ENCODE measurements at places on chromosomes 5 and 9. TPM values are rescaled to one million over a fixed set of nuclear protein-coding genes. Genes with fewer than 3 reads are reported as not detected.

- peaks cover 4% of the 10 kb centered on the region for H3K36me3 ChIP-seq
- no peak overlapping the region for H3K27ac ChIP-seq
- no peak for DNase-seq
- H3K4me3 ChIP-seq = no peak overlapping the region
- H3K4me1 ChIP-seq = no peaks in the 10 kb centered on the region
Measured at GRCh38 chr9:79646096-79646495, 74.3 kb downstream of the TLE4 start.

The NUTM2G gene
- not detected for total RNA-seq

DNA sequence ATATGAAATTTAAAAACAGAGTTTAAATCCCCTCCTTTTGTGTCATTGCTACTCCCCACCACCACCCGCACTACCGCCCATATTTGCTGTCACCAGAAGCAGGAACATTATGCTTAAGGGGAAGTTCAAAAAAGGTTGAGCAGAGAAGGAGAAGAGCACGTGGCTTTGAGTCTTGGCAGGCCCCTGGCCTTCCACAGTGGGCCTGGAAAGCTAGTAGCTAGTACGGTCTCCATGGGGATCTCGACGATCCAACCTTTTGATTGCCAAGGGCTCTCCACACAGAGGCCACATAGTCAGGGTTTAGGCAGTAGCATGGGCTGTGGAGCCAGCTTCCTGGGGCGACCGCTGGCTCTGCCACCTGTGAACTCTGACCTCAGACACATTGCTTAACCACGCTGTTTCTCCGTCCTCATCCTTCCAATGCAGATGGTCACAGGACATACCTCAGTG, 90.1 kb downstream of the GOLPH3 start:
- no peak for DNase-seq
- H3K27me3 ChIP-seq = no peaks in the 10 kb centered on the region
- H3K27ac ChIP-seq = no peak overlapping the region
- H3K36me3 ChIP-seq = 0 out of 2 replicates have a peak, but pooled peaks cover 2% of the 10 kb centered on the region
- no peaks in the 10 kb centered on the region for H3K4me1 ChIP-seq

The DMRT1 gene
- total RNA-seq = under 0.01 TPM

The PAPPA gene
- 12.4 TPM for total RNA-seq

DNA sequence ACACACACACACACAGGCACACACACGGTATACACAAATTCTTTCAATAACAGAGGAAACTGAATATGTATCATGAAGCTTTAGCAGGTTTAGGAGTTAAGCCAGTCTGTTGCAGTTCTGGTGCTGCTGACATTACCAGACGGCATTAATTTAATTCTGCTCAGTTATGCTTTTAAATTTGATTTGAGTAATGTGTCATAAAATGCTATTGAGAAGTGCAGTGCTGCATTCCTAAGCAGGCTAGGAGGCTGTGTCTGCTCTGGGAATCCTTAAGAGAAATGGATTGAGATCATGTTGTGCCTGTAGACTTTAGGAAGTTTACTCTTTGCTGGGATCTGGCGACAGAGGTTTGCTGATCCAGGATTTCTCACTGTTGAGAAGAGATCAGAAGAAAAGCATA, 733.8 kb downstream of the BRINP1 start:
- no peak overlapping the region for H3K27ac ChIP-seq
- DNase-seq = no peak
- no peaks in the 10 kb centered on the region for H3K27me3 ChIP-seq

The SLC45A2 gene
- not detected for total RNA-seq

DNA sequence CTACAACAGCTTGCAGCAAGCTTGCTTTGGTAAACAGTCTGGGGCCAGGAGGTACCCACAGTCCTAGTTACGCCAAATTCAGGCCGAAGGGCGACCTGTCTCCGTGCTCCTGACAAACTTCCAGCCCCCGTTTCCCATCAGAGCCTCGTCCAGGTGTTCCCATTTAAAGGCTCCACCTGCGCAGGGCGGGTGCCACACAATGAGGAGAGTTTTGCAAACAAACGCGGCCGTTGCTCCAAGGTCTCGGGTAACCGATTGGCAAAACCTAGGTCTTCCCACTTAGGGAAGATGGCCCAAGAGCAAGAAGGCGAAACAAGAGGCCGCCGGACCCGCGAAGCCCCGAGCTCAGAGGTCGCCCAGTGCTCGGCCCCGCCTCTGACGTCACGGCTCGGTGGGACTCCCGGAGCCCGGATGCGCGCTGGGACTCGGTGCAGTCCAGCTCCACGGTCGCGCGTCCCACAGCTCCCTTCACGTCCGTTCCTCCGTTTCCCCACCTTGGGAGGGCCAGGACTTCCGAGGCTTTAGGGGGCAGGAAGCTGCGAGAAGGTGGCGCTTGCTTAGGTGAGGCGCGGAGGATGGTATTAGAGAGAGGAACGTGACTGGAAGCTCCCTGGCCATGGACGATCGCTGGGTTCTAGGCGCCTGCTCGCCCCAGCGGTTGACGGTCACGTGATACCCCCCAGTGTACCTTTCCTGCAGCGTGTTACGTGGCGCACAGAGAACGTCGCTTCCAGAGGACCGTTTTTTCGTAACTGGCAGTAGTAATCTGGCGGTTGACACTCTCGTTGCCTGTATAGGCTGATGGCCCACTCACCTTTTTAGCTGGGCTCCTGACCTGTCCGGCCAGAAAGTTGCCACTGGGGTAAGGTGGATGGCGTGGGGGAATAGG, 41.8 kb upstream of the KDM4C start:
- DNase-seq = no peak
- H3K4me1 ChIP-seq = peaks cover 2% of the 10 kb centered on the region
- peaks cover 2% of the 10 kb centered on the region for H3K27me3 ChIP-seq
- H3K36me3 ChIP-seq = no peaks in the 10 kb centered on the region
- H3K4me3 ChIP-seq = peak overlapping the region; percentile 43
- no peak overlapping the region for H3K27ac ChIP-seq

GRCh38 chr9:12876872-12877271, 102.1 kb downstream of the LURAP1L start:
- no peak overlapping the region for H3K4me3 ChIP-seq
- peaks cover 2% of the 10 kb centered on the region for H3K4me1 ChIP-seq
- no peak for DNase-seq
- H3K36me3 ChIP-seq = no peaks in the 10 kb centered on the region
- no peaks in the 10 kb centered on the region for H3K27me3 ChIP-seq
- H3K27ac ChIP-seq = no peak overlapping the region

The FOXD4L6 gene
- not detected for total RNA-seq

DNA sequence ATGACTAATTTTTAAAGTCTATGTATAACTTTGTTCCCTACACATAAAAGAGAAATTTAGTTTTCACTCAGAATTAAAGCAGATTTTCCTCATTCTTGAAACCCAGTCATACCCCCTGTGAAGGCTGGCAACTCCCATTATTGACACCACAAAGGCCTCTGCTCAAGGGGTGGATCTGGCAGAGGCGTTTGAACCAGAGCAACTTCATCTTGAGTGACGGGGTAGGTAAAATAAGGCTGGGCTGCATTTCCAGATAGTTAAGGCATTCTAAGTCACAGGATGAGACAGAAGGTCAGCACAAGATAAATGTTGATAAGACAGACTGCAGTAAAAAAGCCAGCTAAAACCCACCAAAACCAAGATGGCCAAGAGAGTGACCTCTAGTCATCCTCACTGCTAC, 177.2 kb upstream of the OR13F1 start:
- no peaks in the 10 kb centered on the region for H3K27me3 ChIP-seq
- H3K27ac ChIP-seq = no peak overlapping the region
- H3K4me1 ChIP-seq = no peaks in the 10 kb centered on the region
- no peak for DNase-seq
- no peak overlapping the region for H3K4me3 ChIP-seq

The SLC6A19 gene
- not detected for total RNA-seq

DNA sequence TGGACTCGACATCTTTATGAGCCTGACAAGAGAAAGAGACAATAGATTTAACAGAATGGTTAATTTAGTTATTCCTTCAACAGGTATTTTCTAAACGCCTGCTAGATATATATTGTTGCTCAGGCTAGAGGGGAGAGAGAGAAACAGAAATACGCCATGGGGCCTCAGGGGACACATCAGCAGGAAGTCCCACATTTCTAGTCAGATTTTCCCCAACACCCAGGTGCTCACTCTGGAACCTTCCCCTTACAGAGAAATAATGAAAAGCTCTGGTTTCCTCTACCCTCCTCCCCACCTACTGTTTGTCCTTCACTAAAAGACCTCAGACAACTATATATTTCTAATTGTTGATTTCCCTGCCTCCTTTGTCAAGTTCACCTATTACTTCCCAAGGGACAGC, 130.3 kb upstream of the TBC1D2 start:
- no peak for DNase-seq
- H3K36me3 ChIP-seq = peaks cover 8% of the 10 kb centered on the region
- H3K27me3 ChIP-seq = no peaks in the 10 kb centered on the region
- H3K4me3 ChIP-seq = no peak overlapping the region
- no peak overlapping the region for H3K27ac ChIP-seq

GRCh38 chr5:79713727-79714126, 24.1 kb downstream of the CMYA5 start:
- no peaks in the 10 kb centered on the region for H3K36me3 ChIP-seq
- H3K4me3 ChIP-seq = no peak overlapping the region
- DNase-seq = no peak
- no peak overlapping the region for H3K27ac ChIP-seq
- H3K4me1 ChIP-seq = no peaks in the 10 kb centered on the region

DNA sequence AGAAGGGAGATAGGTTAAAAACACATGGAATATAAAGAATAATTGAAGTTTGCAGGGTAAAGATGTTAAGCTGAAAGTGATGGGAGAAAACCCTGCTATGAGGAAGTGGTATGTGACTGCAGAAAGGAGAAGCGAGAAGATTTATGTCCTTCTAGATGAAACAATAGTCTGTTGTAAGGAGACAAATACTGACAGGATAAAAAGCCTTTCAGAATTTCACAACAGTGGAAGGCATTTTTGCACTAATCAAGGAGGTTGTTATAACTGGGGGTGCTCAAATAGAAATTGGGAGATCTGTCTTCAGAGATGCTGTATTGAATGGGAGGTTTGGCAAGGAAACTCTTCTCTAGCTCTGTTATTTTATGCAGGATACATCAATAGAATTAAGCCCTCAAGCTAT, 69.6 kb downstream of the NMUR2 start:
- no peaks in the 10 kb centered on the region for H3K36me3 ChIP-seq
- H3K27ac ChIP-seq = no peak overlapping the region
- no peaks in the 10 kb centered on the region for H3K27me3 ChIP-seq
- H3K4me1 ChIP-seq = no peaks in the 10 kb centered on the region

DNA sequence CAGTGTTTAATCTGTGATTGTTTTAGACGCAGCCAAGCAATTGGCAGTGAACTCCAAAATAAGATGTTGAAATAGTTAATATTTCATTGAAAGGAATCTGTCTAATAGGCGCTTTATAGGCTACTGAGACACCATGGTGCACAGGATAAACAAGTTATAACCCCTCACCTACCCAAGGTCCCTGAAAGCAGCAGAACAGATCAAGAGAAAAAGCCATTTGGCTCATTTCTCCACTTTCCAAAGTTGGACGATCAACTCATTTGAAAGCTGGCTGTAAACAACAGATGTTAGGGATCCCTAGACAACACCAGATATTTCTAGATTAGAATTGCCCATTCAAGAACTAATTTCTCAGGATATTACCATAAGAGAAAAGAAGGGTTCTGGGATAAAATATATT, 4.9 kb downstream of the PUM3 start:
- peaks cover 16% of the 10 kb centered on the region for H3K36me3 ChIP-seq
- no peak overlapping the region for H3K4me3 ChIP-seq
- no peaks in the 10 kb centered on the region for H3K27me3 ChIP-seq
- H3K27ac ChIP-seq = no peak overlapping the region
- H3K4me1 ChIP-seq = peaks cover 14% of the 10 kb centered on the region
- DNase-seq = no peak

- H3K27me3 ChIP-seq = no peaks in the 10 kb centered on the region
- no peak for DNase-seq
- H3K4me3 ChIP-seq = no peak overlapping the region
- no peaks in the 10 kb centered on the region for H3K4me1 ChIP-seq
- H3K27ac ChIP-seq = no peak overlapping the region
Measured at GRCh38 chr9:104256031-104256695, 162.1 kb downstream of the SMC2 start.

DNA sequence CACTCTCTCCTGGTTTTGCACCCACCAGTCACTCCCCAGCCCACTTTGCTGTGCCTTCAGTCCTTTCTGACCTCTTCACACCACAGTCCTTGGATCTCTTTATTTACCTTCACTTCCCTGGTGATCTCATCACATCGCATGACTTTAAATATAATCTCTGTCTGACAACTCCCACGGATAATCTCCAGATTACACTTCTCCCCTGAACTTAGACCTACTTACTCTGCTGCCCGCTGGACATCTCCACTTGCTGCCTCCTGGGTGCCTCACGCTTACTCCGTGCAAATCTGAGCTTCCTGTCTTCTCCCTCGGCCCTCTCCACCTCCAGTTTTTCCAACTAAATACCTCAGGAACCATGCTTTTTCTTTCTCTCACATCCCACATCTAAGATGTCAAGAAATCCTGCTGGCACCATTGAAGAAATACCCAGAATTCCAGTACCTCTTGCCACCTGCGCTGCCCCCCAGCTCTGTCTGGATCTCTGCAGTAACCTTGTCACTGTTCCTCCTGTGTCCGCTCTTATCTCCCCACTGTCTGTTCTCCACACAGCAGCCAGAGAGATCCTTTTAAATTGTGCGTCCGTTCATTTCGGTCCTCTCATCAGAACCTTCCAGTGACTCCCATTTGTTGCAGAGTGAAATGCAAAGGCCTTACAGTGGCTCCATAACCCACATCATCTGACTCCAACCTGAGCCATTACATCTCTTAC, 9.3 kb downstream of the SFXN1 start:
- no peak for DNase-seq
- peaks cover 41% of the 10 kb centered on the region for H3K36me3 ChIP-seq
- no peak overlapping the region for H3K27ac ChIP-seq
- H3K4me3 ChIP-seq = no peak overlapping the region

GRCh38 chr9:83622939-83623678, at the start of gene IDNK:
IDNK (plus strand) TSS chr9:83623143; CDS start chr9:83623172, 29 bp downstream.
- H3K27ac ChIP-seq = peak within 1 kb of the TSS; percentile 75
- peaks cover 3% of the 10 kb centered on the region for H3K4me1 ChIP-seq

DNA sequence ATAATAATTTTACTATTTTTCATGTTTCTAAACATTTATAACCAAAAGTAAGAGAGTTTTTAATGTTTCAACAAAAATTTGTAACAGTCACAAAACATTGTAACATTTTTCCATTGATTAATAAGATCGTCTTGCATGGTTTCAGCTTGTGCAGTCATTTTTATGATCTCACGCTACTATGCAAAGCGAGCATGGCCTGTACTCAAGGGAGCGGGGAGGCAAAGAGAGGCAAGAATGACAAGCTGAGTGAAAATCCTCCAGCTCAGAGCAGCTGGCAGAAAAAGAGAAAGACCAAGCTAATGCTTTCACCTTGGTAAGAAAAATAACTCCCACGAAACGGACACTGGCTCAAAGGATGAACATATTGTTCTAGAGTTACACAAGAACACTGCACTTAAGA, 90.0 kb upstream of the SV2C start:
- no peaks in the 10 kb centered on the region for H3K36me3 ChIP-seq
- H3K4me3 ChIP-seq = no peak overlapping the region
- no peak for DNase-seq

DNA sequence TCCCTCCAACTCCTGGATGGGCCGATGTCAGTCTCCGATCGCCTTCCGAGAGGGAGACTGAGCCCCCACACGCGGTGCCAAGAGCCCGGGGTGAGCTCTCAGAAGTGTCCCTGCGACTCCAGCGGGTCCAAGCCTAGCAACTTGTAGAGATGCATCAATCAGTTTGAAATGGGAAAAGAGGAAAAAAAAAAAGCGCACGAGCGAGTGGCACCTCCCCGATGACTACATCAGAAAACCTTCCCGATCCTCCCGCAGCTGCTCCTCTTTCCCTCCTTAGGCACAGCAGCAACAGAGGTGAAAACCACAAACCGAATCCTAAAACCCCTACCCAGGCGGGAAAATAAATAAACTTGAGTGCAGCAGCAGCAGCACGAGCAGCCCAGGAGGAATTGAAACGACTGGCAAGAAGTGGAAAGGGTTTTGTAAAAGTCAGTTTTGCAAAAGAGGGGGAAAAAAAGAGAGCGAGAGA, 1.0 kb upstream of the EFNA5 start:
- peaks cover 8% of the 10 kb centered on the region for H3K27me3 ChIP-seq
- H3K4me1 ChIP-seq = no peaks in the 10 kb centered on the region
- peak; percentile 52 for DNase-seq
